Effector memory CD8-positive, alpha-beta T cell (primary cell): ENCODE measurements at places on chromosomes 1 and 21.

GRCh38 chr1:243734308-243734695 is 115.7 kb downstream of the AKT3 start:
- DNase-seq, result no peak

- no peak for DNase-seq
These were observed 18.9 kb downstream of the VN1R5 start for GRCh38 chr1:247274605-247275256.

DNA sequence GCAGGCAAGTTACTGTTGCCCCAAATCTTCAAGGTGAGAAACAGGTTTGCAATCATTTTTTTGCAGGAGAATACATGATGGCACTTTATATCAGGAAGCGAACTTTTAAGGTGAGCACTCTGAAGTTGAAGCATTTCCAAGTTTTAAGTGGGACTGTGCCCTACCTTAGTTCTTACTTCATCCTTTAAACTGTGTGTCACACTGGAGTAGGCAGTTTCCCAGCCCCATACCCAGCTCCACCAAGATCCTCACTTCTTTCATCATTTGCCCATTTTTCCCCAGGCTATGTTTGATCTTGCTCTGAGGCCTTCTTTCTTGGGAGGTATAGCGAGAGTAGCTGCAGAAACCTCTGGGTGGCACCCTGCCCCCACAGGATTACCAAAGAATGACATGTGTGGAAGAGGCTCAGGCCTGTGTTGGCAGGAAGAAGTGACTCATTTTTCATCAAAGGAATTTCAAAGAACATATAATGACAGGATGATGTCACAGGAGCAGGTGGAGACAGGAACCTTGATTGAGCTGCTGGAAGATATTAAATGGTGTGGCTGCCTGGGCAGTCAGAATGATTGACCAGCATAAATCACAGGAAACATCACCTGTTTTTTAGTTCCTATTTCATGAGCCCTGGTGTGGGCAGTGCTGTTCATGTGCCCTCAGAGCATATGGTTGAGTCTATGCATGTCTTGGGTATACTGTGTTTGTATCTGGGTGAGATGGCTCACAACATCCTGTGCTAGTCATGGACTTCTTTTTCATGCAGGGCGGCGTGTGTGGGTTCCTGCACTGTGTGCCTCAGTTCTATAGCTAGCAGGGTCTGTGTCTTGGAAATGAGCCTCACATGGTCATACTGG is 20.8 kb upstream of the MACF1 start:
- DNase-seq, result peak; percentile 74

- DNase-seq, result no peak
These were observed 13.2 kb upstream of the UMODL1 start for GRCh38 chr21:42057851-42058437.

DNA sequence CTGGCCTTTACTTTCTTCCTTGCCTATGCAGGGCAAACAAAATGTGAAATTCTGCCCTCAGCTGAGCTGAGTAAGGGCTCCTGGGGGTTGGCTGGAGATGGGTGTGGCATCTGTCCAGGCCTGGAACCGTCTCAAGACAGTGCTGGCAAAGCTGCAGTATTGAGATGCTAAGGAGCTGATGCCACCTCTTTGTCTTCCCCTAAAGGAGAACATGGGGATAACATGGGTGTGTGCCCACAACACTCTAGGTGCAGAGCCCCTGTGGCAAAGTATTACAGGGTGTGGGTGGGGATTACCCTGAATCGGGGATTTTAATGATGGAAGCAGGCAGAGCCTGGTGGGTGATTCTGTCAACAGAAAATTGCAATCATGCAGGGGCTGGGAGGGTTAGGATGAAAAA is 2.5 kb upstream of the ST3GAL3 start:
- no peak for DNase-seq

DNA sequence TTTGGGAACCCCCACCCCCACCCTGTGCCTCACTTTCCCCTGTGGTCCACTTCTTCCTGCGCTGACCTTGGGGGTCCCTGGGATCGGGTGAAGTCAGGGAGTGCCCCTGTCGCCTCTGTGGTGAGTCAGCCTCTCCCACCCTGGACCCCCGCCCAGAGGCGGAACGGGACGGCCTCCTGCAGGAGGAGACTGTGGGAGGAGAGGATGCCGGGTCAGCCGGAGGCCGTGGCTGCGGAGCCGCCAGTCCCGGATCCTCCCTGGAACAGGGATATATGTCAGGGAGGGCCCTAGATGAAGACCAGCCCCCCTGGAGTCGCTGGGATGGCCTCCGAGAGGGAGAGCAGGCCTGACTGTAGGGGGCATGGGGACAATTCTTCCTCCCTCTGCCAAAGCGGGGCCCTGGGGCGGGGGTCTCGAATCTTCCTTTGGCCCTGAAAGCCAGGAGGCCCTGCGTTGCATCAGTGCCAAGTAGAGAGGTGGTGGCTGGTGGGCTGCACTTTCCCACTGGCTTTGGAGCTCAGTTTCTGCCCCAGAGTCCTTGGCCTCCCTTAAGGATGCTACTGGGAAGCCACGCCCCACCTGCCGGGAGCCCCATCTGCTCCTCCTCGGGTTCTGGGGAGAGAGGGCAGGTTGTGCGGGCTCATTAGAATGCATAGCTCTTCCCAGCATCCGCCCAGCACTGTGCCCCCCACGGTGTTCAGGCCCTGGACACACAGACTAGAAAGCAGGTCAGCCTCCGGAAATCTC is 930 bp downstream of the ARHGEF10L start:
- DNase-seq, result no peak

GRCh38 chr21:37008724-37009123 is 2.2 kb downstream of the RIPPLY3 start:
- DNase-seq, result no peak

DNA sequence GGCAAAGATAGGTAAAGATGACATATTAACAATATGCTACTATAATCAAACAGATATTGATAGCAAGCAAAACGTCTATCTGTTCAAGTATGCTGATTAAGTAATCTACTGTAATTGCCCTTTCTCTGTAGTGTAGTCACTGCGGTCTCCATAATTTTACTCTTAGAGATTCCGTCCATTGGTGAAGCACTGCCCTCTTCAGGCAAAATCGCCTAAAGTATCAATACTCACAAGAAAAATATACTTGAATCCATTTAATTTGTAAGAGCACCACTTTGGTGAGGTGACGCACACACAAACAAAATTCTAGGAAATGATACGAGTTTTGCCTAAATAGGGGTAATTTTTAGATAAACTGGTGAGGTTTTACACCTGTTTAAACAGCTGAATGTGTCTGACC is 434.6 kb upstream of the CHRM3 start:
- no peak for DNase-seq

- no peak for DNase-seq
These were observed 13.0 kb downstream of the TRAF5 start for GRCh38 chr1:211339631-211340041.

DNA sequence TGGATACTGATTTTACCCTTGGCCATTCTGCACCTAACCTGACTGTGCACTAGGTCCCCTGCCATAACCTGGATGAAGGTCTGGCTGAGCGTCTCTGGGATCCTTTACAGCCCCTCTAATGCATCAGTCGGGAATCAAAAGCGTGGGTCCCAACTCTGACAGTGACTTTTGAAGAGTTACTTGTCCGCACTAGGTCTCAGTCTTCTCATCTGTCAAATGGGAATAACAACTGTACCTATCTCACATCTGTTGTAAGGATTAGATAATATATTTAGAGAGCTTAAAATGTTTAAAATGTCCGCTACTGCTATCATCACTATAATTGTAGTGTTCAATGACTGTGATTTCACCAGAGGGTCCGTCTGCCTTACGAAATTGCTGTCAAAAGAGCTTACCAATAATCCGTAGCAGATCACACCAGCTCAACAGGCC is 746 bp downstream of the TADA1 start:
- no peak for DNase-seq

DNA sequence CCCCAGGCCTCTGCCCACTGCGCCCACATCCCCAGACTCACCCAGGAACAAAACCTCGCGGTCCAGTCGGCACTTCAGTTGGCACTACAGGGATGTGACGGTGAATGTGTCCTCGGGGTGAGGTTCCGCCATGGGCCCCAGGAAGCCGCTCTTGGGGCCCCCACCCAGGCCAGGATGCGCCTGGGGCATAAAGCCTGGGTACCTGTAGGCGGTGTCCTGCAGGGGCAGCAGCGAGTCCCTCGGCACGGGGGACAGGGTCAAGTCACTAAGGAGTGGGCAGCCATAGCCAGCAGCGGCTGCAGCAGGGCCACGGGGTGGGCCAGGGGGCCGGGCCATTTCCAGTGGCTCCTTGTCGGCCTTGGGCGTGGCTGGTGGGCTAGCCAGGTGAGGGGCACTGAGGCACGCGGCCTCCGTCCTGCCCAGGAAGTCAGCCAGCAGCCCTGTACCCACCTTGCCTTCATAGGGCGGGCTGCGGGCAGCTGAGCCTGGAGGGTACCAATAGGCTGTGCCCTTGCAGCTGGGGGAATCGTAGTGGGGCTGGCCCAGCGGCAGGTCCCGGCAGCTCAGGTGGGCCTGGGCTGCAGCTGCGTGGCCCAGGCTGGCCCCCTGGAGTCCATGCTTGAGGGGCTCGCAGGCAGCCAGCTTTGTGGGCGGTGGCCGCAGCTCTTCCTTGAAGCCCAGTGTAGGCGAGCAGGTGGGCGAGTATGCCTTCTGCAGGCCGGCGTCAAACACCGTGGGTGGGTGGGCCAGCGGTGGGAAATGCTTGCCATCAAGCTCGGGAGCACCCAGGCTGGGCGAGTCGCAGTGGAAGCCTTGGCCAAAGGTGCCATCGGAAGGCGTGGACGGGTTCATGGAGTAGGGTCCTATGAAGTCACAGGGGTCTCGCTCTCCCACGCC is 56.5 kb downstream of the AHDC1 start:
- DNase-seq, result no peak

- no peak for DNase-seq
These were observed 97.8 kb upstream of the ZC3H11B start for GRCh38 chr1:219710529-219711194.

GRCh38 chr1:35111106-35111505 is 31.9 kb downstream of the ZMYM1 start:
- DNase-seq, result no peak

DNA sequence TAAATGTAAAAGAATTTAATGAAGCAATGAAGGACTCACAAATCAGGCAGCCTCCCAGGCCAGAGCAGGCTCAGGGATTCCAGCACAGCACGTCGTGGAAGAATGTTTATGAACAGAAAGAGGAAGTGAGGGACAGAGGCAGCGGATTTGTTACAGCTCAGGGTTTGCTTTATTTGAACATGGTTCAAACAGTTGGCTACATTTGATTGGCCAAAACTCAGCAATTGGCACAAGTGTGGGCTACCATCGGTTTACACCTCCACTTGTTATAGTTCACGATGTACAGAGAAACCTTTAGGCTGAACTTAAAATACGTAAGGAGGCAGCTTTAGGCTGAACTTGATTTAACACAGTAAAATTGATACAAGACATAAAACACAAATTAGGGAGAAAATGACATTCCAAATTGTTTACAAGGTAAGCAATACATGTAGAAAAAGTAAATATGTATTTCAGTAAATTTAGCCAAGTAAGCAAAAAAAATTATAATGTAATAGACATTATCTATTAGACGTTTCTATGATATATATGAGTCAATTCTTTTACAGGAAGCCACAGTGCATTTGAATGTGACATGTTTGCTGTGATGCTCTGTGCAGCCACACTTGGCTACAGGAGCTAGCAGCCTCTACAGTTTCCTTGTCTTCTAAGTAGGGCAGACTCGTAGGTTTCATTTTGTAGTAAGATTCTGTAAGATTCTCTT is 126.5 kb downstream of the ADSS2 start:
- peak; percentile 35 for DNase-seq

DNA sequence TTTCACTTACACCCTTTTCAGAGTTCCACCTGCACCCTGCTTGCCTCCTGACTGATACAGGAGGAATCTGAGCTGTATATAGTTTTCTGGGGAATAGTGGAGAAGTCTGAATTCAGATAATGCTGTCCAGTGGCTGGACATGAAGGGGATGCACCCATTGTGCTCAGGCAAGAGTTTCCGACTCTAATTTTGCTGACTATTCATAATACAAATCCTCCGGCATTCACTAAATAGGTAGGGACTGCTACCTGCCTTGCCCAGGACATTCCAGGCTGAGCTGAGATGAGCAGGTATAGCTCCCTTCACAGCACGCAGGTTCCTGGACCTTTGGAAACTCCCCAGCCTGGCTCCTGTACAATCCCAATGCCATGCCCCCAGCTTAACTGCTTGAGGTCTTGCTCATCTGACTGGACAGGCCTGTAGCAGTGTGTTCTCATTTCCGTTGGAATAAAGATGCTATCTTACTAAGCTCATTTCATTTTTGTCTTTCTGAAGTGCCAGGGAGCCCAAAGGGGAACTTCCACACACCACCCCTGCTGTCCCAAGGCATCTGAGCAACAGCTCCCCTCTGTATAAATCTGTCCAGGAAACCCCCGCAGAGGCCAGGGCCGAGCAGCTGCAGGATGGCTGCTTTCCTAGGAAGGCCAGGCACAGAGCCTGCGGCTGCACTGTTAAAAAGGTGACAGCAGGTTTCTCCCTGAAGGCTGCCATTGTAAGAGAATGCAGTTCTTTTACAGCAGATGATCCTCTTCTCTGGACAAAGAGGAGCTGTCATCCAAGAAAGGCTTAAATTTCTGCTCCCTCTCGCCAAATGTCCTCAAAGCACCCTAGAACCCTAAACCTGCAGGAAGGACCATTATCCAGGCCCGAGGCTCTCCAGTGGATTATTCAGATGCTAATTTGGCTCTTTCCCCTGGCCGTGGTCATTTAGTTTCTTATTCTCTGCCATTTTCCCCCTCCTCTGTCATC is 21.7 kb upstream of the VASH2 start:
- no peak for DNase-seq

DNA sequence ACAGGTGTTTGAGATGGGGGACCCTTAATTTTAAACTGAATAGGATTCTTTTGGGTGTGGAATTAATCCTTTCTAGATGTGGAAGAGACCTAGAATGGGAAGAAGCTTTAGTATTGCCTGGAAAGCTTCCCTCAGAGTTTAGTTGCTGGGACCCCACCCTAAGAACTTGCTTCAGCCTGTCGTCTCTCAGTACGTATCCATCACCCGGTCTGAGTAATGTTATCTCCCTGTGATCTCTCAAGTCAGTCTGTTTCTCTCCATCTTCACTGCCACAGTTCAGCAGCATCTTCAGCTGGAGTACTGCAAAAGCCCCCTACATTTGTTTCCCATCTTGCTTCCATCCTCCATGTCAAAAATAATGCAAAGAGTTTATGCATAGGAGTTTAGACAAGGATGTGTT is 28.9 kb downstream of the CNST start:
- DNase-seq, result no peak

DNA sequence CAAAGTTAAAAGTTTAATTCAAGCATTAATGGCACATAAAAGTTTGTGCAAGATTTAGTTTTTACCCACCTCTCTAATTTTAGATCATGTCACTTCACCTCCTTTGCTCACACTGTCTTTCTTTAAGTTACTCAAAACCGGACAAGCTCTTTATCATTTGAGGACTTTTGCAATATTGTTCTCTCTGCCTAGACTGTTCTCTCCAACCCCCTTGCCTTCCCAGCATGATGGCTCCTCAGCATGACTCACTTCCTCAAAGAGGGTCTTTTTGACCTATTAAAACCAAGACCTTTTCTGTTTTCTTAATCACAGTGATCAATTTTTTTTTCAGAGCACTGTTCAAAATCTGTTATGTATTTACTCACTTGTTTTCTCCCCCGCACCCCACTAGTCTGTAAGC is 61.3 kb downstream of the XKR8 start:
- no peak for DNase-seq

- DNase-seq, result no peak
These were observed 460.6 kb downstream of the DSCAM start for GRCh38 chr21:40386294-40386911.
